ENCODE measurements at places on chromosomes 7 and 10.

DNA sequence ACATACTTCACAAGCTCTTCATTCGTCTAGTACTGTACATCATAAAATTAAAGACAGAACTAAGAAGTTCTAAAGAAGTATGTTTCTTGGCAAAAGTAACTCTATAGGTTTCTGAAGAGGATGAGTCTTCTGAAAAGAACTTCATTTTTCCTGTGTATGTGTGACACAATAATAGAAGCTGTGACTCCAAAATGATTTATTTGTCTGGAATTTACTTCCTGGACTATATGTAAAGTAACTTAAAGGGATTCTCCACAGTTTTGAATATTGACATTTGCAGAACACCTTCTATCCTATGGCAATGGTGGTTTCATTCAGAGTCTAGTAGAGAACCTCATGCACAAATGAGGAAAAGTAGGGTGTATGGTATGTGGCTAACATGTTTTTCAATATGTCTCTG is 19.8 kb upstream of the CLDN12 start:
- no peak for DNase-seq

- no peak for DNase-seq
Observed at GRCh38 chr10:20970044-20970443, 72.9 kb upstream of the NEBL start.

DNA sequence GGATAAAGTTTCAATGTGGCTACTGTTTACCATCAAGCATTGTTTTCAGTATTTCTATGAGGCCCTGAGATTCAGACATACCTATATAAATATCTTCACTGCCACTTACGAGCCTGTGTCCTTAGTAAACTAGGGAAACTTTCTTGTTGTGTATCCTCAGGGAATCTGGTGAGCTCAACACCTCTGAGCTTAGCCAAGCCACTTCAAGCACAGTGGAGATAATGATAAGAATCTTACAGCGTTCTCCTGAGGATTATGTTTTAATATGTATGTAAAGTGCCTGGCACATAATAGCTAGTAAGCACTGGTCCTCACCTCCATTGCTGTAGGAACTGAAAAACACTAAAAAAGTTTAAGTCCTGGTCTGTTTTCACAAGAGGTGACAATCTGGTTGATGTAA is 268.3 kb downstream of the SKIDA1 start:
- no peak for DNase-seq

- DNase-seq = no peak
Observed at GRCh38 chr10:97482381-97482780, 15.8 kb downstream of the MMS19 start.

- DNase-seq = no peak
Observed at GRCh38 chr10:62772186-62772974, 32.1 kb upstream of the ADO start.

GRCh38 chr10:49115796-49116508 is 630 bp upstream of the VSTM4 start:
- no peak for DNase-seq

DNA sequence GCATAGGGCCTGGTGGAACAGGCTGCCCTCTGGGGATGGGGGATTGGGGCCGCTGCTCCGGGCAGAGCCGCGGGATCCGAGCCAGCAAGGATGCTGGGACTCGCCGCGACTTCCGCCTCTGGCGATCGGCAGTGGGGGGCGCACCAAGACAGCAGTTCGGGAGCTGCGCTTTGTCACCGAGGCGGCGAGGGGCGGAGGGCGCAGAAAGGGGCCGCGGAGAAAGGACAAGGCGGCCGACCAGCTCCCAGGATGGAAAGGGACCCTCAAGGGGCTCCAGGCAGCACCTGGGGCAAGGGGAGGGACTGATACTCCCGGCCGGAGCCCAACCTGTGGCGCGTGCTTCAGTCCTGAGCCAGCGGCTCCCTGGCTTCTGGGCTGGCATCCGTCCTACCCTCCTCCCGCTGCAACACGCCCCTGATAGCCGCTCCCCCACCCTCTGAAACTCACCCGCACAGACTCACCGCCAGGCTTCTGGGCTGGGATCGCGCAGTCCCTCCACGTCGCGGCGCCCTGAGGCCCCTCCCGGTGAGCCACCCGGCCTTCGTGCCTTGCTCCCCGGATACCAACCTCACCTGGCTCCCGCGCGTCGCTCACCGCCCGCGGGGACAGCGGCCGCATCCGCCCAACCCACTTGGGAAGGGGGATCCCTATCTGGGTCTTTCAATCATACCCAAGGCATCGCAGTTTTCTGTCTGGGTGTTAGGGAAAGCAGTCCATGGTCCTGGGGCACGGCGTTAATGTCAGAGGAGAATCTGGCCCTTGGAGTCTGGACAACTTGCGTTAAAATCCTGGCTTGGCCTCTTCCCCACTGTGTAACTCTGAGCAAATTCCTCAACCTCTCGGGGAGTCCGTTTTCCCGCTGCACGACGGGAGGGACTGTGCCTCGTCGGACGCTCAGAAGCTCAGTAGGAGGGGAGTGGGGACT is 7.0 kb upstream of the EVX1 start:
- DNase-seq = no peak

DNA sequence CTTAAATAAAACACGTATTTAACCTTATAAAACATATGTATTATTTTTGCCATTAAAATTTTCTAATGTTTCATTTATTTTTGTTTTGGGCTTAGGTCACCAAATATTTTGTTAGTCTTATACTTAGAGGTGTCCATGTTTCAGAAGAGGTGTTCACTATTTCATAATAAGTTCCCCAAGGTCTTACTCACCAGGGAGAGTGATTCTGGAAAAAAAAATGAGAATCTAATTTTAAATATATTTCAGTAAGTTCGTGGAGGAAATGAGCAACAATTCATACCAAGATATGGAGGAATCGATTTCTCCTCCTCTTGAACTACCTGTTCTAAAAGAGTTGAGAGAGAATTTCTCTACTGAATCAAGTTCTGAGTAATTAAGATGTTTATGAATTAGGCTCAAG is 271.6 kb upstream of the SLC26A5 start:
- DNase-seq = no peak

All from stromal cell of bone marrow (primary cell).